SHP77 (cell line): ENCODE measurements at places on chromosomes 13 and 19.

DNA sequence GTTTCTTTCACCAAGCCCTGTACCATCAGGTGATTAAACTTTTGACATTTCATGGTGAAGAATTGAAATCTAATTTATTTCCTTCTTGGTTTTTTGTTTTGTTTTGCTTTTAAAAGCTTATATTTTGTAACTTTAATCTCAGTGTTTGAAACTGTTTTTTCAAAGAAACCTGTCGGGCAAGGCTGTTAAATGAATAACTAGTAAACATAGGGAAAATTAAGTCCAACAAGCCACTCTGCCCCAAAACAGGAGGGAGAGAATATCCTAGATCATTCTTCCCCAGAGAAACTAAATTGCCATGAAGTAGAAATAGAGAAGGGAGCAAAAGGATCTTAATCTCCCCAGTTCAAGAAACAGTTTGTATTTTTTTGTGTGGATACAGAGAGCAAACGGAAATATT, 98.2 kb downstream of the FREM2 start:
- no peak for DNase-seq

- no peak for DNase-seq
These were observed 4.6 kb downstream of the CAPN12 start for GRCh38 chr19:38739440-38740256.

DNA sequence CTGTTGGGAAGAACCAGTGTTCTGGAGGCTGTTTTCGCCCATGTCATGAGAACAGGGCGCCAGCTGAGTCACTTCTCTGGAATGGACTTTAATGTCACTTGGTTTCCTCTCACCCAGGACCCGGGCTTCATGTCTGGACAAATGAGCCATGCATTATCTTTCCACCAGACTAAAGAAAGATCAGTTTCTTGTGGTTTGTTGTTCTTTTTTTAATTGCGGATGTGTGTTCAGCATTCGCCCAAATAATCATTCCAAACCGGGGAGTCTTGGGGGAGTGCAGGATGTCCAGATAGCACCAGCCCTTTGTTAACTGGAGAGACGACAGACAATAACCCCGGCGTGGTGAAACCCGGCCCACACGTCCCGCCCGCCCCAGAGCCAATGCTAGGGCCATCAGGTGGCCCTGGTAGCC, 102.5 kb downstream of the COL4A2 start:
- DNase-seq = no peak

DNA sequence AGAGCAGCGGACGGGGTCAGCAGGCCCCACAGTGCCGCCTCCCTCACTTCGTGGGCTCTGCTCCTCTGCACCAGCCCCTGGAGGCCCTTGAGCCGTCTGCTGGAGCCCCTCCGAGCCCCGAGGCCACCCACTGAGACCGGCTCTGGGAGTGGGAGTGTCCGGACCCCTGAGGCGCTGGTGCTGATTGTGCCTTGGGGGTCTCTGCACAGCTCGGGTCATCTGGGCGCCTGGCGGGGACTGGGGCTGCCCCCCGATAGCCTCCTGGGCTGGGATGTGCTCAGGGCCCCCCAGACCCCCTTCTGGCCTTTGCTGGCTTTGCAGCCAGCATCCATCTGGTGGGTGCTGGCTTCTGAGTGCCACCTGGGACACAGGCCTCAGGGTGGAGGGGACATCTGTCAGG, 15.4 kb downstream of the CBARP start:
- DNase-seq = no peak

- no peak for DNase-seq
These were observed 603.4 kb upstream of the PCDH9 start for GRCh38 chr13:67833564-67833963.

GRCh38 chr19:6524311-6524710, 6.5 kb upstream of the TNFSF9 start:
- DNase-seq = no peak

DNA sequence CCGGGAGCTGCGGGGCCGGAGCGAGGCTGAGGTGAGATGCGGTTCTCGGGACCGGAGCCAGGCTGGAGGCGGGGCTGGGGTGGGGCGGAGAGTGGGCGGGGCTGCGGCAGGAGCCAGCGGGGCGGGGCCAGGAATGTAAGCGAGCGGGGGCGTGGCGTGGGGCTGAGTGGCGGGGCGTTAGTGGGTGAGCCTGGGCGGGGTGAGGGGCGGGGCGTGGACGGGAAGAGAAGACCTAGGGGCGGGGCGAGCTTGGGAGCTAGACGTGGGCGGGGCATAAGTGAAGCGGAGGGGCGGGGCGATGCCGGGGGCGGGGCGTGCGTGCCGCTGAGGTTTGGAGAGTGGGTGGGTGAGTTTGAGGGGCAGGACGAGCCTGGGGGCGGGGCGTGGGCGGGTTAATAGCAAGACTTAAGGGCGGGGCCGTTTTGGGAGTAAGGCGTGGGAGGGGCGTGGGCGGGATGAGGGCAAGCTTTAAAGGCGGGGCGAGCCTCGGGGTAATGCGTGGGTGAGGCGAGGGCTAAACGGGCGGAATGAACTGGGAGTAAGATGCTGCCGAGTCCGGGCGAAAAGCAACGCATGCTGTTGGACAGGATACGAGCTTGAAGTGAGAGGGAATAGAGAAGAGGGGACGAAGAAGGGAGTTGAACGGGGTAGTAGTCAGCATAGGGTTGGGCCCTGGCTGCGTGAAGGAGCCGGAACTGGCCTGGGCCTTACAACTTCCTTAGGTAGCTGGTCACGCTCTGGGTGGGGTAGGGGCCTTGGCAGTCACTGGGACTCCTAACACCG, 572 bp downstream of the SNAPC2 start:
- peak; percentile 92 for DNase-seq

- peak; percentile 69 for DNase-seq
These were observed 5.5 kb upstream of the SAE1 start for GRCh38 chr19:47124937-47125668.

GRCh38 chr13:88071371-88071770, 400.2 kb downstream of the SLITRK5 start:
- DNase-seq = no peak
